DMS153 (cell line): ENCODE measurements at places on chromosomes 1 and 21.

GRCh38 chr1:94543001-94543400 is 1.4 kb upstream of the F3 start:
- DNase-seq: no peak

DNA sequence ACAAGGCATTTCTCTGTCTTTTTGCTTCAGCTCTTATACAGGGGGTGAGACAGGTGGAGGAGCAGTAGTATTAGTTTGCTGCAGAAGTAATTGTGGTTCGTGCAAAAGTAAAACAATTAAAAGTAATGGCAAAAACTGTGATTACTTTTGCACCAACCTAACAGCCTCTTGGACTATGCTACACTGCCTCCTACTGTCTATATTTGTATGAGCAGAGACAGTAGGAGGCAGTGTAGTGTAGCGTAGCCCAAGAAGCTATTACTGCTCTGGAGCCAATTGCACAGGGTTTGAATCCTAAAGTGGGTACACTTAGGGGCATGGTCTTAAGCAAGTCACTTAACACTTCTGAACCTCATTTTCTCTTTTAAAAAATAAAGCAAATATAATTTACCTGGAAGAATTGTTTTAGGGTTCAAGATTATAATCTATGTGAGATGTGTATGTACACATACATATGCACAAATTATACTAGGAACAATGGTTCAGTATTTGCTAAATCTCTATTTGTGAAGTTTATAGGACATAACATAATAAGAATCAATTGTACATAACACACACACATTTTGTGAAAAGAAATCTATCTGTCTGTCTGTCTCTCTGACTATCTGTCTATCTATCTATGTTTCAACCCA is 103.8 kb downstream of the BRINP3 start:
- no peak for DNase-seq

- no peak for DNase-seq
Measured at GRCh38 chr21:41023936-41024335, 144.0 kb upstream of the BACE2 start.

GRCh38 chr1:213600879-213601278 is 386.9 kb upstream of the PROX1 start:
- no peak for DNase-seq

- no peak for DNase-seq
Measured at GRCh38 chr21:41958886-41959563, 5.2 kb upstream of the C2CD2 start.

DNA sequence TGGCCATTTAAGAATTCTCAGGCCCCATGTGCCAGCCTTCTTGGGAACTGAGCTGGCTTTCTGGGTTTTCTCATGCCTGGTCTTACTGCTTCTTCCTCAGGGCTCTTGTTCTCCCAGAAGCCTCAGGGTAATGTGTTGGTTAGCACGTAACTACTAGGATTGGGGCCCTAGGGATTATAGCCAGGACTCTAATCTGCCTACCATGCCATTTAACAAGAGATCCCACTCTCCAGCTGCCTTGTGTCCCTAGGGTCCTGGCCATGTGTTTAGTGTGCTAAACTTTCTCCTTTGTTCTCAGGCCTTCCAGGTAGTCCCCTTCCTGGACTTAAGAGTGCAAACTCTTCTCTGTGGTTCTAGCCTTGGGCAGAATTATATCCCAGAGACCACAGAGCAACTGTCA is 2.2 kb upstream of the SH3BGRL3 start:
- no peak for DNase-seq

DNA sequence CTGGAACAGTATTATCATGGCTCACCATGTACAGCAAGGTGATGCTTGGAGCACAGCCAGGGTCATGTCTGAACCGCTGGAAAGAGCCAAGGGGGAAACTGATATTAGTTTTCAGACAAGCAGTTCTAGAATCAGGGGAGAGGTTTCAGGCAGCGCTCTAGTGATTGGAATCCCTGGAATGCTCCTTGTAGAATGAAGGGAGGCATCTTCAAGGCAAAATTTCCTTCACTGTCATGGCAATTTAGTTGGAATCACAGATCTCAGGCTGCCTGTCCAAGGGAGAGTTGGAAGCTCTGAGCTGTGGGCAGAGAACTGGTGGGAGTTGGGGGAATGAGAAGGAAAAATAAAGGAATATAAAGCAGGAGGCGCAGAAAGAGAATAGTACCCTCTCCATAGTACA is 737.1 kb downstream of the PTPRU start:
- no peak for DNase-seq

GRCh38 chr1:160653620-160654016 is 6.8 kb upstream of the SLAMF1 start:
- DNase-seq: no peak

- no peak for DNase-seq
Measured at GRCh38 chr1:107538502-107538901, 397.7 kb downstream of the NTNG1 start.

- no peak for DNase-seq
Measured at GRCh38 chr1:167178831-167179230, 41.9 kb upstream of the POU2F1 start.

- no peak for DNase-seq
Measured at GRCh38 chr1:219185486-219186117, 11.9 kb downstream of the LYPLAL1 start.

DNA sequence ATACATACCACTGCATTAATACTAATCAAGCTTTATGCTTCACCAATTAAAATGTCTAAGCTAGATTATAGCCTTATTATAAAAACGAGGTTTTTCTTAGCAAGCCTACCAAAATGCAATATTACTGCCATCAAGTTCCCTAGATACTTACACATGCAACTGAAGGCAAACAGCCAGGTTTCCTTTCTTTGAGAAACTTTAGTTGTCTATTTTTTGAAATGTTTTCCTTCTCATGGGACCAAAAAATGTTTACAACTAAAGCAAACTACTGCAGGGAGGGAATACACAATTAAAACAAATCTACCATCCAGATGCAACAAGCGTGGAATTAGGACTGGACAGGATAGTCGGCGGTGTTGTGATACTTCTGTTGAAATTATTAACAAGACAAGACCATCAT is 1.3 kb downstream of the ZNF644 start:
- no peak for DNase-seq

DNA sequence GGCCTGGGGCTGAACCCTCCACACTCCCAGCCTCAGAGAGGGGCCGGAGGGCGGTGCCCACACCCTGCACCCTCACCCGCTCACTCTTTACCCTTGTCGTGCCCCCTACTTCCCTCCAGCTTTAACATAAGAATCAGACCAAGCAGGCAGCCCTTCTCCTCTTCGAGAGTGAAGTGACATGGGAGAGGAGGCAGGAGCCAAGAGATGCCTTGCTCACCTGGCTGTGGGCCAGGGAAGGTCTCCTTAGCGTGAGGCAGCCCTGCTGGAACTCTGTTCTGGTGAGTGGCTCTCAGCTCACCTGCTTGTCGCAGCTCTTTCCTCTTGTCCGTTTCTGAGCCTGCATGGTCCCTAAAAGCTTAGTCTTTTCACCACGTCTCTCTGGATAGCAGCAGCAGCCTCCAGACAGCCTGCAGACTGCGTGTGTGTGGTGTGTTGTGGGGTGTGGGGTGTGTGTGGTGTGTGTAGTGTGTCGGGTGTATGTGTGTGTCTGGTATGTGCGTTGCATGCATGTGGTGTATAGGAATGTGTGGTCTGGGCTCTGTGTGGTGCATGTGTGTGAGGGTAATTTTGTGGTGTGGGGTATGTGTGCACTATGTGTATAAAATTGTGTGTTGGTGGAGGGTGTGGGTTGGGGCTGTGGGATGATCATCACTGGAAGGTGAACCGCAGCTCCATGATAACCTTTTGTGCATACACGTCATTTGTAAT is 86.7 kb downstream of the CCDC185 start:
- peak; percentile 49 for DNase-seq

DNA sequence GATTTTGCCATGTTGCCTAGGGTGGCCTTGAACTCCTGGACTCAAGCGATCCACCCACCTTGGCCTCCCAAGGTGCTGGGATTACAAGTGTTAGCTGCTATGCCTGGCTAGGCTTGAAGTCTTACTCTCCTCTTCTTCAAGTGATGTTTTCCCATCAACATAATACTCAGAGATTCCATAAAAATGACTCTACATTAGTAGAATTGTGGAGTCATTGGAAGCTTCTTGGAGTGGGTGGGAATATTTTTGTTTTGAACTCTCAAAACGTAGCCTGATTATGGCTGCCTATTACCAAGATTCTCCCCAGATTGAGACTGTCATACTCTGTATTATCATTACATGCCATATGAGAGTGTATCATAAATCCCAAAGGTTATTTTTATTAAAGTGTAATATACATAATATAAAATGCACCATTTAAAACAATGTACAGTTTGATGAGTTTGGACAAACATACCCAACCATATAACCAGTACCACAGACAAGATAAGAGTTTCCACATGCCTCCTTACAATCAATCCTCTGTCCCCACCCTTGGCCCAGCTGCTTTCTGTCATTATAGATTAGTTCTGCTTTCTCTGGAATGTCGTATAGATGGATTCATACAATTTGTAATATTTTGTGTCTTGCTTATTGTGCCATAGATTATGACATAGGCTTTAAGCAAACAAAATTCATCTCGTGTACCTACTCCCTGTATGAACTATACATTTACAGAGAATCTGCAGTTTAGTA is 8.0 kb upstream of the DNM3 start:
- no peak for DNase-seq

DNA sequence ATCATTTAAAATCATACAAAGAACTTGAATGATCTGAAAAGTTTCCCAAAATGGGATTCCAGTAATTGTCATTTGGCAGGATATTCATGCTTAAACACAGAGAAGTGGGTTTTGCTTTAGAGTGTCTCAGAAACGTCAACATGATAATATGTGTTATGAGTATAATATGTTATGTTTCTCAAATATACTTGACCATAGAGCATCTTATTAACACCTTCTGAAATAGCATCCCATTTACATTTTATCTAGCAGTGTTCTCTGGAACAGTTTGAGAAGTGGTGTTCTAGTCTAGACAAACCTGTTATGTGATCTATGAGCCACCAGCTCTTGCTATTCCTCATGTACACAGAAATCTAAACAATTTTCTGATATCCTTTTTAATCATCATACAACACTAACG is 588.8 kb upstream of the PBX1 start:
- DNase-seq: no peak

GRCh38 chr1:39656391-39656790 is 15.5 kb downstream of the NT5C1A start:
- DNase-seq: no peak

DNA sequence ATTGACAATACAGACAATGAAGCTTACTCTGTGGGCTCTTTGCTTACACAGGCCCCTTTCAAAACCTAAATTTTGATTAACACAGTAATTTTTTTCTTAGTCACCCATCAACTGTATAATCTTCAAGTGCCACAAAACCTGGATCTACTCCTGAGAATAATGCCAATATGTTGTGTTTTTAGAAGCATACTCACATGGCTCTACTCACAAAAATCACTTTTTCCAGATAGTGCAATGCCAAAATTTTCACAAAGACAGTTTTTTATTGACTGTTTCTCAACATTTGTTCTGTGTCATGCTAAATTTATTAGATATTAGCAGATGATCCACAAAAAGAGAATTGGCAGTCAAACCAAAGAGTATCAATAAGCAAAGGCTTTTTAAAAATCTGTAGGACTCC is 493.7 kb upstream of the C1orf87 start:
- DNase-seq: no peak

- no peak for DNase-seq
Measured at GRCh38 chr1:19957779-19958178, 21.6 kb downstream of the PLA2G2A start.
